ENCODE measurements at places on chromosomes 12 and 14.

- DNase-seq: no peak
These were observed 47.9 kb downstream of the PPP1R12A start for GRCh38 chr12:79886917-79887519.

- no peak for DNase-seq
These were observed 110.0 kb downstream of the ARF6 start for GRCh38 chr14:50002926-50003212.

DNA sequence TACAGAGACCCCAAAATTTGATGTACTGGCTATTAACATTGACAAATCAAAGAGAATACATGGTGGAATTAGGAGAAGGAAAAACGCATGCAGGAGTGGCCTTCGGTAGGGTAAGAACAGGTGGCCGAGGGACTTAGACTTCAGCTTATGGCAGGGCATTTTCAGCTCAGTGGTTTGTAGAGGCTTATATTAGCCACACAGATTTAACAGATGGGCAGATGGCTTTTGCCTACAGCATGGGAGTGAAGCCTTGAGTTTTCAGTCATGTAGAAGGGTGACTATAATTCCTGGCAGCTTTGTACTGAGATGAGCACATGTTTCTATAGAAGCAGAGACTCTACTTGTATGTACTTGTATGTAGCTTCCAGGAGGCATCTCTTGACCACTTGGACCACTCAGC lies 40.9 kb upstream of the PLEKHA5 start:
- DNase-seq: no peak

- DNase-seq: no peak
These were observed 1721.5 kb upstream of the SEL1L start for GRCh38 chr14:83255015-83255726.

DNA sequence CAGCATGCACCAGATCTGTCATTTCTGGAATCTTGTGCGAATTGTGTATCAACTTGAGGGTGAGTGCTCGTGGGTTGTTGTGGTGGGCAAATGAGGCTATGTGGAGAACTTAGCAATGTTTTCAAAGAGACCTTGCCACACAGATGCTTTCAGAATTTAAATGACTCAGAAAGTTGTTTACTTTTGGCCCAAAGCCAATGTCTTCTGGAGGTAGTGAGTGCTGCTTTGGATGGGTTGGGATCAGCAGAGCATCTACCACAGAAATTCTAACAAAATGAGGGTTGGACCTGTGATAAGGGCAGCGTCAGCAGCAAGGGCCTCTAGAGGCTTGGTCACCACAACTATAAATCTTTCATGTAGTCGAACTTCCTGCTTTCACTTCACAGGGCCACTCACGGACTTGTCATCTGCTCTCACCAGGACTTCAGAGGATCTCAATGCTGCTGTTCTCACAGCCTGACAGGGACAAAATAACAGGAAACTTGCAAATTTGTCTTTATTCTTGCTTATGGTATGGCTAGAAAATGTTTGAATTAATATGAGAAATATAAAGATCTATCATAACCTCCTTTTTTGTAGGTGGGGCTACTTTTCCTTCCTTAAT lies 111.4 kb downstream of the DACT1 start:
- DNase-seq: peak; percentile 3

- DNase-seq: no peak
These were observed 28.7 kb upstream of the REP15 start for GRCh38 chr12:27667540-27667939.

DNA sequence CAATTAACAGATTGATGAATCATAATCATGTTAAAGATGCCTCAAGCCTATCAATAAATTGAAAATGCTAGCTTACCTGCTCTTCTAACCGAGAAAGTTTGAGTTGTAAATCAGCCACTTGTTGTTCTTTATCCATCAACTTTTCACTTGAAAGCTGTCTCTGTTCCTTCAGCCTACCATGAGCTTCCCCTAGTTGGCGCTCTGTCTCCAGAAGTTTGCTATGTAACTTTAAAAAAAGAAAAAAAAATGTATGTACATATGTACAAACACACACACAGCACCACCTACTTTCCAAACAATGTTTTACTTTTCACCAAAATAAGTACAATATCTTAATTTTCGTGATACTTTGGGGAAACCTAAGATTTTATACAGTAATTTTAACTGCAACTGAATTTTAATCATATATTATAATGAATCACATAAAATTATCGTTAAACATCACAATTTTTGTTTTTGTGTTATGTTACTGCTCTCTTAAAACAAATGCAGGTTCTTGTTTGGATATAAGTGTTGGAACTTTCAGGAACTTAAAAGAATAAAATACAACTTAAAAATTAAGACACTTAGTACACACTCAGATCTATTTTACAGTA lies 101.2 kb downstream of the EEA1 start:
- peak; percentile 3 for DNase-seq

DNA sequence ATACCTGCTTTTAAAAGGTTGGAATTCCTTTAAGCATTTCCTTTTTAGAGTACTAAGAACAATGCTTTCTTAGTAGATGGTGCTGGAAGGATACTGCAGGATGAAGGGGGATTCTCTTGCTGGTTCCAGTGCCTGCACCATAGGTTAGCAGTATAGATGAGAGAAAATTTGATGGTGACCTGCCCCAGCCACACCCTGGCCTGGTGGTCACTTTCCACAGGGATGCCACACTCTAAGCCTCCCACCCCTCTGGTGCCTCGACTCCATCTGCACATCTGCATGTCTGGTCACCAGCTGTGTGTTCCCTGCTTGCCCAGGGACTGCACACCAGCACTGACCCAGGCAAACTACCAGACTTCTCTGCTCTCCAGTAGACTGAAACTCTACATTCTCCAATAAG lies 19.1 kb downstream of the SLC2A3 start:
- no peak for DNase-seq
